ENCODE measurements at places on chromosomes 12 and 14.

DNA sequence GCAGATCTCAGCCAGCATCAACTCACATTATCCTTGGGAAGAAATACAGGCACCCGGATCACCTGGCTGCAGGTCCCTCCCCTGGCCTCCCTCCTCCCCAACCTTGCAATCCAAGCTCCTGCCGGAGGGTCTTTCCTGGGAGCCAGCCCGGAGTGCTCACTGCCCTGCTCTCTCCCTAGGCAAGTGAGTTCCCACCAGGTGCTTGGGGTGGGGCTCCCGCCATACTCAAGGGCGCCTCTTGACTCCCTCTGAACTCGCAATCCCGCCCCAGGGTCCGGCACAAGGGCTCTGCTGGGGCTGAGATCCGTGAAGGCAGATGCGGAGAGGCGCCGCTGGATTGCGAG, 1.2 kb upstream of the CEP170B start:
- DNase-seq = no peak

- DNase-seq = no peak
Observed at GRCh38 chr14:57420033-57420432, 29.6 kb downstream of the NAA30 start.

DNA sequence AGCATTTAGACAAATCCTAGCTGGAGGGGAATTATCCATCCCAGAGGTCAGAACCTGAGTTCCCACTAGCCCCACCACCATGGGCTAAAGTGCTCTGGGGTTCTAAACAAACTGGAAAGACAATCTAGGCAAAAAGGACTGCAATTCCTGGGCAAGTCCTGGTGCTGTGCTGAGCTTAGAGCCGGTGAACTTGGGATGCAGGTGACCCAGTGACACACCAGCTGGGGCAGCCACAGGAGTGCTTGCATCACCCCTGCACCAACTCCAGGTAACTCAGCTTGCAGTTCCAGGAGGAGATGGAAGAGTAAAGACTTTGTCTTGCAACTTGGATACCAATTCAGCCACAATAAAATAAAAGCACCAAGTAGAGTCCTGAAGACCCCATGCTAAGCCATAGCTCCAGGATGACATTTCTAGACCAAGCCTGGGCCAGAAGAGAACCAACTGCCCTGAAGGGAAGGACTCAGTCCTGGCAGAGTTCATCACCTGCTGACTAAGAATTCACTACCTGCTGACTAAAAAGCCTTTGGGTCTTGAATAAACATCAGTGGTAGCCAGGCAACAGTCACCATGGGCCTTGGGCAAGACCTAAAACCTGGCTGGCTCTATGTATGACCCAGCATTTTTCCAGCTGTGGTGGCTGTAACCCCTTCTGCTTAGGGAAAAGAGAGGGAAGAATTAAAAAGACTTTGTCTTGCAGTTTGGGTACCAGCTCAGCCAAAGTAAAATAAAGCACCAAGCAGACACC, 223.4 kb upstream of the DIO2 start:
- no peak for DNase-seq

GRCh38 chr12:121769831-121770301, 23.6 kb downstream of the RHOF start:
- no peak for DNase-seq

DNA sequence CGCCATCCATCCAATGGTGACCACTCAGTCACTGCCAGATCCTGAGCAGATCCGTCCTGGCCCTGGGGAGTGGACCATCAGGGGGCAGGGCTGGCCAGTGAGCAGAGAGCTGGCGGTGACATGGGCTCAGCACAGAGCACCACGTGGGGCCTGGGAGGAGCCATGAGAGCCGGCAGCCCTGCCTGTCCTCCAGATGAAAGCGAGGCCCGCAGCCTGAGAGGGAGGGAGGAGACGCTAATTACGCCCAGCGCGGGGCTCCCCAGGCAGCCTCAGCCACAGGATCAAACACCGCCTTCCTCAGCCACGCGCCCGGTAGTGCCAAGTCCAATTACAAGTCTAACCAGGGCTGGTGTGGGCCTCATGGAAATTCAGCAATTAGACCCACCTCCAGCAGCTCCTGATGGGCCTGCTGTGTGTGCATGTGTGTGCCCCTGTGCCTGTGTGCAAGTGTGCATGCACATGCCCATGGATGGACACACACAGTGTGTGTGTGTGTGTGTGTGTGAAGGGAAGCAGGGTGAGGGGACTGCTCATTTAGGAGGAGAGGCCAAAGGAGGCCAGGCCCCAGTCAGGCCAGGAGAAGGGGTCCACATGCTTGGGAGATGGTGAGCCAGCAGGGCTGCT, 68.0 kb downstream of the KIF26A start:
- no peak for DNase-seq

GRCh38 chr14:104294628-104294982, 156.2 kb downstream of the KIF26A start:
- no peak for DNase-seq

- DNase-seq = no peak
Observed at GRCh38 chr12:122934722-122935121, 31.5 kb downstream of the ABCB9 start.

DNA sequence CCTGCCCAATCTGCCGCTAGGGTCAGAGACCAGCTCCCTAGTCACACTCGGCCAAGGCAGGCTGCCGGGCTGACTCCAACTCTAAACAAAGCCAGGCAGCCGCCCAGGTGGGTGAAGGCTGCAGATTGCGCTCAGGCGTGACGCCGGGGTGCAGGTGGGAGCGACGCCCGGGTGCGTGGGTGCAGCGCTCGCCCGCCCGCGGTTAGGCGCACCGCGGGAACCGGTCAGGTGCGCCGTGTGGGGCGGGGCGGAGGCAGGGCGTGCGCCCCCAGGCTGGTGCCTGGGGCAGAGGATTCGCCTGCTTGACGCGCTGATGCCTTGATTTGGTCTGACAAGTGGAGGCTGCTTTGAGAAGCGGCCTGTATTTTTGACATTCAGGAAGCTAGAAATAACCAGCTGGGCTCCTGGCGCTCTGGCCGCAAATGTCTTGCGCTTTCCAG, 126.7 kb upstream of the HIF1A start:
- DNase-seq = no peak

GRCh38 chr12:45638386-45638785, 91.1 kb upstream of the ARID2 start:
- DNase-seq = no peak

DNA sequence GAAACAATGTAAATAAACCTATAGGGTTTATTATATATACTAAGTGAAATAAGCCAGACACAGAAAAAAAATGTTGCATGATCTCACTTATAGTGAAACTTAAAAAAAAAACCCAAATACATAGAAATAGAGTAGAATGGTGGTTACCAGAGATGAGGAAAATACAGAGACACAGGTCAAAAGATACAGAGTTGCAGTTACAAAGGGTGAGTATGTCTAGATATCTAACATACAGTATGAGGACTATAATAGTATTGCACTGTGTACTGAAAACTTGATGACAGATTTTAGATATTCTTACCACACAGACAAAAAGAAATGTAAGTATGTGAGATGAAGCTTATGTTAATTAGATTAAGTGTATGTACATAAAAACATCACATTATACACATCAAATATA, 28.1 kb downstream of the CLEC2D start:
- no peak for DNase-seq

- peak; percentile 58 for DNase-seq
Observed at GRCh38 chr14:23121361-23121771, 2.3 kb upstream of the CEBPE start.

DNA sequence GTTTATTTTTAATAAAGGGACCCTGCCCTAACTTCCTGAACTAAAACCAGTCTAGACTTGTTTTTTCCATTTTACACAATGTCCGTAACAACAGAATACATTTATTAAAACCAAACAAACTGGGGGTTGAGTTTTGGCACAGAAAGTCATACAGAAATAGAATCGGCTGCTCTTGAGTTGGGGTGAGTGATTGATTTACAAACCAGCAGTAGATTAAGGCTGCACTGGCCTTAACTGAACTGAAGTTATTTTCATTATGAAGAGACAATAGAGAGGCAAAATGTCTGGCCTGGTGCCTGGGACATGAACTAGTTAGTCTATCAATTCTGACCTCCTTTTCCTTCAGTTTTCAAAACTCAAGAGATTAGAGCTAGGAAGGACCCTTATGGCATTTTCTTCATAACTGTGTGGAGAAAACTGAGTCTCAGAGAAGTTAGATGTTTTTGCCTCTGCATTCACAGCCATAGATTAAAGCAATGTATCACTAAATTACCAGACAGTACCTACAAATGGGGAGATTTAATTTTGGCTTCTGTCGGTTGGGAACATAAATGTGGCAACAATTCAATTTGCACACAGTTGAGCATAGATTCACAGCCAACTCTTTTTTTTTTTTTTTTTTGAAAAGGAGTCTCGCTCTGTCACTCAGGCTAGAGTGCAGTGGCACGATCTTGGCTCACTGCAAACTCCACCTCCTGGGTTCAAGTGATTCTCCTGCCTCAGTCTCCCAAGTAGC, 19.8 kb upstream of the MGP start:
- no peak for DNase-seq

- DNase-seq = no peak
Observed at GRCh38 chr12:69927164-69927563, 102.1 kb downstream of the MYRFL start.

DNA sequence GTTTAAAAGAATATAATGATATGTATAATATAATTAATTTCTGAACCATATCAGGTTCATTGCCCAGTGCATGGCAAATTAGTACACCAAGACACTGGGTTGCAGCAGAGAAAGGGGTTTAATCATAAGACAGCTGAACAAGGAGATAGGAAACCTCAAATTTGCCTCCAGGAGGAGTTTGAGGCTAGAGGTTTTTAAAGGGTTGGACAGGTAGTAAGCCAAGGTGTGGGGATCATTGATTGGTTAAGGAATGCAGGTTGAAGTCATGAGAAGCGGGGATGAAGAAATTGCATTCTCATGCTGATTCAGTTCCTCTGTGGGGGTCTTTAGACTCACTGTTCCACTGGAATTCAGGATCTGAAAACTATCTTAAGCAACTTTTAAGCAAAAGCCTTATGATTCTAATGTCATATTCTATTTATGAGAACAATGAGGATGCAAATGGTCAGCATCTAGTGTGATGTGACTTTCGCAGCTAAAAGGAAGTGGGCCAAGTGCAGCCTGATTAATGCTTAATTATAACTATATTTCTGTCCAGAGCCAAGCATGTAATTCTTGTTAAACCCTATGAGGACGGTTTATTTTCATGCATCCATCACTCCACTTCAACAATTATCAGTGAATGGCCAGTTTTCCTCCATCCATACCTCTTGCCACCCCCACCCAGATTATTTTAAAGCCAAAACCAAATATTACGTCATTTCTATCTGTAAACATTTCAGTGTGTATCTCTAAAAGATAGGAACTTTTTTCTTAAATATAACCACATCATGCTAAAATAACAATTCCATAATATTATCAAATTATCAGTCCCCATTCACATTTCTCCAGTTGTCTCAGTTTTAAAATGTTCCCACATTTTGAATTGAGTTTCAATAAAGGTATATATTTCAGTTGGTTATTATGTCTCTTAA, 14.9 kb downstream of the RNF212B start:
- DNase-seq = no peak

GRCh38 chr12:765840-766239, 13.5 kb downstream of the WNK1 start:
- no peak for DNase-seq

GRCh38 chr14:94682061-94682516, 69.9 kb downstream of the SERPINA3 start:
- DNase-seq = no peak

DNA sequence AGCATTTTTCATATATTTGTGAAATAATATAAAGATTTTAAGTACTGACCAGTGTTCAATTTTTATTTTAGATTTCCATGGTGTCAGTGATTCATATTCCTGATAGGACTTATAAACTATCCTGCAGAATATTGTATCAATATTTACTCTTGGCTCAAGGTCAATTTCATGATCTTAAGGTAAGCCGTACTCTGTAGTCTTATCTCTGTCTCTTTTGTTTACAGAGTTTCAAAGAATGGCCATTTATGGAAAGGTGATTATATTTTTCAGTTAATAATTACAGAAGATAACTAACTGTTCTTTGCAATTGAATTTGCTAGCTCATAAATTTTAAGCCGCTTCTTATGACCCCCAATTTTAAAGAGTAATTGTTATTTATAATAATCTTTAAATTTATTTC, 27.9 kb downstream of the CGRRF1 start:
- DNase-seq = no peak

GRCh38 chr12:80064269-80064668, 35.1 kb upstream of the OTOGL start:
- DNase-seq = no peak

- no peak for DNase-seq
Observed at GRCh38 chr12:96404696-96405095, 4.5 kb upstream of the CDK17 start.

Measured in A172 (cell line).